Hippocampal formation (tissue), 2 donors: ENCODE measurements at places on chromosomes 6 and 20.

DNA sequence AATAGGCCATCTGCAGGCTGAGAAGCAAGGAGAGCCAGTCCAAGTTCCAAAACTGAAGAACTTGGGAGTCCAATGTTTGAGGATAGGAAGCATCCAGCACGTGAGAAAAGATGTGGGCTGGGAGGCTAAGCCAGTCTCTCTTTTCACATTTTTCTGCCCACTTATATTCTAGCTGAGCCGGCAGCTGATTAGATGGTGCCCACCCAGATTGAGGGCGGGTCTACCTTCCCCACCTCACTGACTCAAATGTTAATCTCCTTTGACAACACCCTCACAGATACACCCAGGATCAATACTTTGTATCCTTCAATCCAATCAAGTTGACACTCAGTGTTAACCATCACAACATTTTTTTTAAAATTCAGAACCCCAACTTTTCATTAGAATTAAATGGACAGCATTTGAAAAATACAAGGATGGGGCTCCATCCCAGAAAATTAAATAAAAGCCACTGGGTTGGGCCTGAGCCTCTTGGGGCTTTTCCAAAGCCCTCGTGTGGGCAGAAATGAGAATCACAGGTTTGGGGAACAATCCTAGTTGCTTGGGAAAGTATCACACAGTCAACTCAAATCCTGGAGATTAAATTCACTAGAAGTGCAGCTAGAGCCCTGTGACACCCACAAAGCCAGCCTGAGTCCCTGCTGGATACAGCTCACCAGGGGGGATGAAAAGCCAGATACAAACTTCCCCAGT, 2.2 kb downstream of the CLDN20 start:
- no peak for DNase-seq

GRCh38 chr6:87375315-87375714, 30.7 kb downstream of the C6orf163 start:
- DNase-seq: no peak

- no peak for DNase-seq
These were observed 23.8 kb downstream of the MYT1 start for GRCh38 chr20:64188091-64188490.

DNA sequence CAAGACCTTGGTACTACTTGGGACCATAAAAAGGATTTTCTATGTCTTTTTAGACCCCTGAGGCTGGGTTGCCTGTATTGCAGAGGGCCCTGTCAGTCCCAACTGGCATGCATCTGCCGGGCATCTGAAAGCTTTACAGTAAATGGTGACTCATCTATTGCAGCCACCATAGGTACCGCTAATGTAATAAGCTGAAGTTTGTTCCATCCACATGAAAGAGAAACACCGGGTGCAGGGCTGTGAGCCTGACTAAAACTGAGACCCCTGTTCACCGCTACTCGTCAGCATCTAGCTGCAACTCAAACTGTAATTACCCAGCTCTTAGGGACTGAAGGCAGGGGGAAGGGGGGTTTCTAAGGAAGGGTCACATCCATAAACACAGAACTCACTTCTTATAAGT, 49.5 kb downstream of the TRERF1 start:
- DNase-seq: no peak

- no peak for DNase-seq
These were observed 736 bp downstream of the FAM217B start for GRCh38 chr20:59940956-59941294.

DNA sequence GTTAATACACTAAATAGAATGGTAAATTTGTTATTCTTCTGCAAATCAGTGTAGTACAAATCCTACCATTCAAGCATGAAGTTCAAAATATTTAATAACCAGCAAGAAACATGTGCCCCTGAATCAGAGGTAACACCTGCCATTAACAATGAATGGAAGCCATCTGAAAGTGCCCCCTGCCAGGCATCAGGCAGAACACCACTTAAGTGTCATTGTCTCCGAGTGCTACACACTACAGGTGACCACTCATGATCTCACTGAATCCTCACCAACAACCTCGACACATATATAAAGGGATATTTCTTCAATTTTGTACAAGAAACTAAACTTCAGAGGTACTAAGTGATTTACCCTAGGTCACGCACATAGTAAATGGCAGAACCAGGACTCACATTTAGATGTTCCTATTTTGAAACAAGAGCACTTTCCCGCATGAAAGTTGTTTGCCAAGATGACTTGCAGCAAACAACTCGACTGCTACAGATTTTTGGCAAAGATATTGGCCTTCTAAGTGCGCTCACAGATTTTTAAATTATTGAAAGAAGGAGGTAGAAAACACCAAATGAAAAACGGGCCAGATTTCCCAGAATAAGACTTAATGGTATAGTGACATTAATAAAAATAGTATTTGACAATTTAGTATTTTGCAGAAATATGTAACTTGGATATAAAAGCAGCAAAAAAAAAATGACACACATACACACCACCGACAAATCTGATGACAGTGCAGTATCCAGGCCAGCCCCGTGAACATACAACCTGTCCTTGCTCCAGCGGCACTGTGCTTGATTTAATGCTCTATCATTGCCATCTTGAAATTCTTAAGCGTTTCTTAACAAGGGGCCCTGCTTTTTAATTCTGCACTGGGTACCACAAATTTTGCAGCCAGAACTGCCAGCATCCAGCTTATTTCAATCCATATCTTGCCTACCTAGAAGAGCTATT, 274.5 kb downstream of the ALDH8A1 start:
- no peak for DNase-seq

- no peak for DNase-seq
These were observed 293.0 kb downstream of the RNGTT start for GRCh38 chr6:88670369-88670768.

GRCh38 chr6:47134476-47135189, 92.5 kb upstream of the ADGRF1 start:
- no peak for DNase-seq

DNA sequence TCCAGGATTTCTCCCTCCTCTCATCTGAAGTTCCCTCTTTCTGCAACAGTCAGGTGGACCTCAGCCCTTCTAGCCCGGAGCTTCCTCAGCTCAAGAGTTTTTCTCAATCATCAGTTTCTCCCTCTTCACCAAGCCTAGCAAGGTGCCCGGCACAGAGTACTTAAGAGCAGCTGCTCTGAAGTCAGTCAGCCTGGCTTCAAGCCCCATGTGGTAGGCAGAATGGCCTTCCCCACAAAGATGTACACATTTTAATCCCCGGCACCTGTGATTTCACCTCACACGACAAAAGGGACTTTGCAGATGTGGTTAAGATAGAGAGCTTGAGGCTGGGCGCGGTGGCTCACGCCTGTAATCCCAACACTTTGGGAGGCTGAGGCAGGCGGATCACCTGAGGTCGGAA, 15.1 kb upstream of the RBPJL start:
- no peak for DNase-seq

GRCh38 chr6:132199343-132199742, 201.9 kb downstream of the MOXD1 start:
- no peak for DNase-seq

GRCh38 chr6:52098721-52099120, 11.3 kb upstream of the PKHD1 start:
- DNase-seq: no peak

- no peak for DNase-seq
These were observed 2.2 kb upstream of the RWDD1 start for GRCh38 chr6:116568821-116569755.
